ENCODE measurements at places on chromosomes 16 and 17.
A peak's percentile ranks its signal among the peaks of the same experiment; 100 is the strongest.

DNA sequence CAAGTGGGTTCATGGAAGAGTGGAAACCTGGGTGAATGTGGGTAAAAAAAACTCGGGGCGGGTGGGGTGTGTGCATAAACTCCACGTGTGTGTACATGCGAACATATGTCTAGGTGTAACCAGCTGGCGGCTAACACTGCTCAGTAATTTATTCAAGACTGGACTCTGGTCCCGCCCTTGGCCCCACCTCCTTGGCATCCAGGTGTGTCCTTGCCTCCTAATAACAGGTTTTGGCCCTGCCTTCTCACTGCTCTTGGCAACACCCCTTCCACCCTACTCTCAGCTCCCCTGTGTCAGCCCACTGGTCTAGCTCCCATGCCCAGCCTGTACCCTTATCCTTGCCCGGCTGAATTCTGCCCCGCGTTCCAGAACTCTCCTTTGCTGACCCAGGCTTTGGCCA is 8.3 kb downstream of the FLII start:
- no peak for DNase-seq

DNA sequence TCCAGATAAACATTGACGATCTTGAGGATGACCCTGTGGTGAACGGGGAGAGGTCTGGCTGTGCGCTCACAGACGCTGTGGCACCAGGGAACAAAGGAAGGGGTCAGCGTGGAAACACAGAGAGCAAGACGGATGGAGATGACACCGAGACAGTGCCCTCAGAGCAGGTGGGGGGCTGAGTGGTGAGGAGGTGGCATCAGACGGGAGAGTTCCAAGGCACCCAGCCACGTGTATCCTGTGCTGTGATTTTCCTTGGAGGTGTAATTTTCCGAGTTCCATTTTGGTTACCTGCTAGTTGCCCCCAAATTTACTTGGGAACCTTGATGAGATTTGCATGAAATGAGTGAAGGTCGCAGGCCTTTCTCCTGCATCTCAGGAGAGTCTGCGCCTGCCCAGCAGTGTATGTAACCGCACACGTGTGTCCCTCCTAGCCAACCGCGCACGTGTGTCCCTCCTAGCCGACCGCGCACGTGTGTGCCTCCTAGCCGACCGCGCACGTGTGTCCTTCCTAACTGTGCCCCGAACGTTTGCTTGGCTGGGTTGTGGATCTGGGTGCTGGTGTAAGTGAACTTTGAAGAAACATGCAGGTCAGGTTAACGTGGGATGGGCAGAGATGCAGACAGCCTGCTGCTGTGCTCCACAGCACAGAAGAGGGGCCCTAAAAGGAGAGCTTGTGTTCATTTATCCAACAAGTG is 10.1 kb downstream of the TCF25 start:
- DNase-seq: no peak

- DNase-seq: no peak
Measured at GRCh38 chr17:14135906-14136590, 66.7 kb downstream of the COX10 start.

DNA sequence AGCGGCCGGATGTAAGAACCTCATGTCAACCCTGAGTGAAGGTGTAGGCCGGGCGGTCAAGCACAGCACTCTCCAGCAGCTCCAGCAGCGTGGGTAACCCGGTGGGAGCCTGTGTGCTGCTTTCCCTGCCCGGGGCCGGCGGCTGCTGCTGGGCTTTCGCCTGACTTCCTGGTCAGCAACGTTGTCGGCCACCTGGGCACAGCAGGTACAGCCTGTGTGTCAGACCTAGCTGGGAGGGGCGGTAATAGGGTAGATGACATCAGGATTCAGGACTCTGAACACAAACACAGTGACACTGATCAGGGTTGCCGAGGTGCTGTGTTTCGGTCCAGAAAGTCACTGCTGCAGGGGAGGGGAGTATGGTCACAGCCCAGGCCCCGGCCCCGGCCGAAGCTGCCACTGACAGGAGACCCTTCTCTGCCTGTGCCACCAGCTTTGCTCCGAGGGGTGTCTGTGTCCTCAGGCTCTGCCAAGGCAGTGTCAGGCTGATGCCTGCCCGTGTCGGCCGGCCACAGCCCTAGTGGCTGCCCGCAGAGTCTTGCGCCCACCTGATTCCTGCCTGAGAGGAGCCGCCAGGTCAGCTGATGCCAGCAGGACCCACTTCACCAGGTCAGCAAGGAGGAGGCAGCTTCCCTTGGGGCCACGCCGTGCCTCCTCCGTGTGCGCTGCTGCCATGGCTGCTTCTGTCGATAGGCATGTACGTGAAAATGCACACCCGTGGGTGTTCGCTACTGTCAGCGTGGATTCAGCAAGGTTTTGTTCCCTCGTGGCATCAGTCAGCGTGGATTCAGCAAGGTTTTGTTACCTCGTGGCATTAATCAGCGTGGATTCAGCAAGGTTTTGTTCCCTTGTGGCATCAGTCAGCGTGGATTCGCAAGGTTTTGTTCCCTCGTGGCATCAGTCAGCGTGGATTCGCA is 9.2 kb downstream of the RAB40C start:
- no peak for DNase-seq

- peak; percentile 80 for DNase-seq
Measured at GRCh38 chr17:78723001-78723796, 58.9 kb downstream of the CYTH1 start.

GRCh38 chr17:3025421-3026124 is 37.8 kb downstream of the OR1D5 start:
- DNase-seq: no peak

GRCh38 chr17:8896641-8897635 is 29.5 kb upstream of the PIK3R6 start:
- DNase-seq: no peak

GRCh38 chr17:35065880-35066279 is 2.4 kb upstream of the RFFL start:
- no peak for DNase-seq

GRCh38 chr17:64254755-64255154 is 8.3 kb downstream of the TEX2 start:
- DNase-seq: no peak

- no peak for DNase-seq
Measured at GRCh38 chr17:77107506-77108433, 33.0 kb upstream of the SEC14L1 start.

- no peak for DNase-seq
Measured at GRCh38 chr17:37543637-37544052, 54.0 kb downstream of the DUSP14 start.

DNA sequence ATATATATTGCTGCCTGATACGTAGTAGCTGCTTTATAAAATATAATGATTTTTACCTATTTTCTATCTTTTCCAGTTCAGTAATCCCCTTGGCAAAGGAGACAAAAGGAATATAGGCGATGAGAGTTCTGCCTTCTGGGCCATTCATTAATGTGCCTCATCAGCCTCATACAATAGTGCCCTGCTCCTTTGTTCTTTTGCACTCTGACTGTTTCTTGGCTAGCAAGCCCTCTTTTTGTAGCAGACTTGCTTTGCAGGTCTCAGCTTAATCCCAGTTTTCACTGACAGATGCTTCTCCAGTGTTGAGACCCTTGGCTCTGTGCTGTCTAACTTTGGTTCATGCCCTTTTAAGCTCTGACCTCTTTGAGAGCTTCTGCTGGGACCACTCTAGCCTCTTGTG is 10.4 kb downstream of the HSD17B2 start:
- DNase-seq: no peak

DNA sequence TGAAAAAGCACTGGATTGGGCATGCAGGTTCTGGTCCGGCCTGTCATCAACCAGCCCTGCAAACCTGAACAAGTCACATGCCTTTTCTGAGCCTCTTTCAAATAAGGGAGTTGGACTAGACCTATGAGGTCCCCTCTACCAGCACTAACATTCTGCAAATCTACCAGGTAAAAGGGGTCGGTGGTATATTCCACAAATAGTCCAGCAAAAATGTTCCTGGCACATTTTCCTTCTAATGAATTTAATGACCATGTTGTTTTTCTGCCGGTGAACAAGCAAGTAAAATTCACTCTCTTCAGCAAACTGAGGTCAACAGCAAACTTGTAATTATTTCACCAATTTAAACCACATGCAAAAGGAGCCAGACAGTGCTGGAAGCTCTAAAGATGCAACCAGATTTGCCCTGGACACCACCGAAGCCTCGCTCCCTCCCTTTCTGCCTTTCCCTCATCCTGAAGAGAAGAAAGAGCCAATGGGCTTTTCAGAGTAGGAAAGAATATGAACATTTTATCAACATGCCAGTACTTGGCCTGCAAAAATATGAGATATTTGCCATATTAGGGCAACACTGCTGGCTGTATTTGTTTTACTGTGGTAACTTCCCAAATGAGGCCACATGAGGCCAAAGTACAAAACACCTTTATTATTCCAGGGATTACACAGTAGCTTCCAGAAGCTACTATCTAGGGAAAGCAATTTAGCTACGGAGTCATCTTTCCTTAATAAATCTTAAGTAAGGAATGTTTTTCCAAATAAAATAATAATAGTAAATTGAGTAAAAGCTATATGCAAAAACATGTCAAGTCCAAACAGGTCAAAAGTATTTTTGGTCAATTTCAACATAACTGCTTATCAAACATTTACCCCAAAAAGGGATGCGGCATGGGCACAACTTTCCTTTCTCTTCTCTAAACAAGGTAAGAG is 45.0 kb downstream of the USP31 start:
- DNase-seq: no peak

GRCh38 chr16:84308120-84308519 is 13.4 kb downstream of the WFDC1 start:
- DNase-seq: no peak

- DNase-seq: no peak
Measured at GRCh38 chr16:50254072-50254471, 12.3 kb upstream of the ADCY7 start.

DNA sequence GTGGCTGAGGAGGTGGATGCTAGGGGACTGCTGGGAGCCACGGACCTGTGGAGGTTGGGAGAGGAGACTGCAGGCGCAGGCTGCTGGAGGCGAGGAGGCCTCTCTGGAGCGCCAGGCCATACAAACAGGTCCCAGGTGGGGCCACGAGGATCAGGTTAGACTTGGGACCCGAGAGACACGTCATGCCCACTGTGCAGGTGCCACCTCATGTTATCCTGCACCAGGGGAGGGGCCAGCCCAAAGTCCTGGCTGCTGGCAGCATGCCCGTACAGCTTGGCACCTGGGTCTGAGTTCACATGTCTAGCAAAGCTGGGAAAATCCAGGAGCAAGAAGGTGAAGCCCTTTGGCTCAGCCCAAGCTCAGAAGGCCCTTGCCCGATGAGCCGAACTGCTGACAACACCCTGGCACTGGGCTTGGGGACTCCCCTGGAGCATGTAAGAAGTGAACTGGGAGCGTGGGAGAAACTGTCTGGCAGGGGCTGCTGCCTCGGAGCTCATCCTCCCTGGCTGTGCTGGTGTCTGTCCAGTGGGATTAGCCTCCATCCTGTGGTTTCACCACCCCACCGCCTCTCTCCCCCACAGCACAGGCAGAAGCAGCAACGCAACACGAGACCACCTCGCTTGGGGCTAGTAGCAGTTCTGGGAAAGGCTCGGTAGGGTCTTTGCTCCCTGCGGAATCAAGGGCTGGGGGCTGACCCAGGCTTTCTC is 5.3 kb downstream of the ARHGDIA start:
- DNase-seq: no peak

GRCh38 chr17:68594552-68594951 is 6.6 kb downstream of the FAM20A start:
- no peak for DNase-seq

GRCh38 chr17:4554441-4554996 is 665 bp downstream of the MYBBP1A start:
- DNase-seq: no peak

GRCh38 chr16:80608946-80609345 is 68.2 kb downstream of the DYNLRB2 start:
- no peak for DNase-seq

GRCh38 chr17:81533339-81534141 is 5.4 kb downstream of the FSCN2 start:
- no peak for DNase-seq

DNA sequence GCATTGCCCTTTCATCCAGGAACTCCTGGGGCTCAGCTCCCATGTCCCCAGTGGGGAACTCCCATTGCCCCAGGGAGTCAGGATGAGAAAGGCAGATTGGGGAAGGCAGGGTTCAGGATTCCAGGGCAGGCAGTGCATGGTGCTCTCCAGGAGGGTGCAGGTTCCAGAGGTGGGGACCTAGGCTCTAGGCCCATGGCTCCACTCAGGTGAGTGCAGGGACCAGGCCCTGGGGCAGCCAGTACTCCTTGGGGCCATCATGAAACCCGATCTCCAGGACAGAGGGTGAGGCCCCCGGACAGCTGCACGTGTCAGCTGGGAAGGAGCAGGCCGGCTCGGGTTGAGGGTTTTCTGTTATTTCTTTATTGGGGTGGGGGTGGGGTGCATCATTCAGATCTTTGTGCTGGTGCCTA is 1.3 kb upstream of the MTSS2 start:
- DNase-seq: no peak

DNA sequence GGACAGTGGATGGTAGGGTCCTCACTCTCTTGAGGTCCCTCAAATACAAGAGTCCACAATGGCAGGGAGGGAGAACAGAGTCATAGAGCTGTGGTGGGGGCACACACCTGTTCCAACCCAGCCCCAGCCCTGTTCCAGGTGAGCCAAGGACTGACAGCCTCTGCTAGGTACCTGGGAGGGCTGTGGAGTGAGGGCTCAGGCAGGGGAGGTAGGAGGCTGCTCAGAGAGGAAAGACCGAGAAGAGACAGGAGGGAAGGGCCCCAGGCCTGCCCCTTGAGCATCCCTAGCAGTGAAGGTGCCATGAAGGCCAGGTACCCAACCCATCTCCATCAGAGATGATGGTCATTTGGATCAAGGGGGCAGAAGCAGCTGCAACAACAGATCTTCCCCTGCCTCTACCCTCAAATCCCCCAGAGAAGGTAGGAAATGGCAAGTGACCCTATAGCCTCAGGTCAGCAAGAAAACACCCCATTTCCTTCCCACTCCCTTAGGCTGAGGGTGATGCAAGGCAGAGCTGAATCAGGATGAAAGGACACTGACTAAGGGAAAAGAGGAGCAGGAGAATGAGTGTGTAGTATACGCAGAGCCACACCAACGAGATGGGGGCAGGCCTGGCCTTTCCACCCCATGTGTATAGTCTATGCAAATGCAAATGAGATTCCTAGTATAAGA is 28.6 kb downstream of the CD300LG start:
- no peak for DNase-seq

- DNase-seq: peak; percentile 40
Measured at GRCh38 chr17:2688351-2689342, 22.9 kb downstream of the CLUH start.

DNA sequence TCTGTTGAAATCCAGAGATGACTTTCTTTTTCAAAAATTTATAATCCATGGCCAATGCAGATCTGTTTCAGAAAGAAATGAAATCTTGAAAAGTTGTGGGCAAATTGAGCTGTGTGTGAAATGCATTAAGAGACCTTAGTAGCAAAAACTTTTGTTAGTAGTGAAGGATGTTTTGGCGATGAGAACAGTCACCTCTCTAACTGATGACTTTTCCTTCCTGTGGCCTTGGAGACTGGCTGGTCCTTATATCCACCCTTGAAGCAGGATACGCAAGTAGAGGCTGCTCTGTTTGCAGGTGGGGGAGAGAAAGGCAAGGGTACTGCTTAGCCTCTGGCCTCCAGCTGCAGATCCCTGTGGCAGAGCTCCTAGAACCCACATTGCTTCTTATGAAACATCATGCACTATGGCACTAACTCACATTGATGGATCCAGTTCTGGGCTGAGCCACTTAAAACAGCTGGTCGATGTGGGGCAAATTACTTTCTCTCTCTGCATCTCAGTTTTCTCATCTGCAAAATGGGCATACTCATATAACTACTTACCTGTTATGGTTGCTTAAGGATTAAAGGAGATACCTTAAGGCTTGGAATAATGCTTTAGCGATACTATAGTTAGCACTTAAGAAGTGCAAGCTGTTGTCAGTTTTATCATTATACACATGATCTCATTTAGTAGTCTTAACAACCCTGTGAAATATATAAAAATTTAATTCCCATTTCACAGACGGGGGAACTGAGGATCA is 89.3 kb downstream of the SDR42E1 start:
- DNase-seq: no peak

GRCh38 chr17:62827746-62828485 is 19.8 kb upstream of the MARCHF10 start:
- no peak for DNase-seq
